ENCODE measurements at places on chromosomes 4 and X. TPM values are rescaled to one million over a fixed set of nuclear protein-coding genes. Genes with fewer than 3 reads are reported as not detected.

DNA sequence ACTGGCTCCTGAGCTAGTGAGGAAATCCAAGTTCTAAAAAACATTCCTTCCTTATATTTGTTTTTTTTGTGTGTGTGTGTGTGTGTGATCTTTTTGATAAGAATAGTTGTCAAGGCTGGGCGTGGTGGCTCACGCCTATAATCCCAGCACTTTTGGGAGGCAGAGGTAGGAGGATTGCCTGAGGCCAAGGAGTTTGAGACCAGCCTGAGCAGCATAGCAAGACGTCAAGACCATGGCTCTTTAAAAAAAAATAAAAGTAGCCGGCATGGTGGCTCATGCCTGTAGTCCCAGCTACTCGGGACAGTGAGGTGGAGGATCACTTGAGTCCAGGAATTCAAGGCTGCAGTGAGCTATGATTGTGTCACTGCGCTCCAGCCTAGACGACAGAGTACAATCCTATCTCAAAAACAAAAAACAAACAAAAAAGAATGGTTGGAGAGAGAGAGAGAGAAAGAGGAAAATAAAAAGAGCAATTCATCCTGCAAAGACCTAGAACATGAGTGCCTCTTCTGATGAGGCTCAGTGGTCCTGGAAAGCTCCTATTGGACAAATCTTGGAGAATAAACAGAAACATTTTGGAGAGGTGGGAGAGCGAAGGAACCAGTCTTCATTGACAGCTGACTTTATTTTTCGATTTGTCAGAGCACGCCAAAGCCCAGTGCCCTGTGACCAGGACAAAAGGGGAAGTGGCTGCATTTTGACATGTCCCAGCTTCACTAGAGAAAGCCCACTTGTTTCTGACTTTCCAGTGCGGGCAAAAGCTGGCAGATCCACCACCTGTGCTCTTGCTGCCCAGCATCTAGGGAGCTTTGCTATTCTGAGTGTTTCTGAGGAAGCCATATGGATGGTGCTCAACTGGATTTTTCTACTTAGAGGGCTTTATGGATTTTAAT lies 244.7 kb downstream of the PALLD start:
- peaks cover 81% of the 10 kb centered on the region for H3K4me1 ChIP-seq
- no peaks in the 10 kb centered on the region for H3K27me3 ChIP-seq
- DNase-seq: no peak
- no peak overlapping the region for H3K4me3 ChIP-seq

DNA sequence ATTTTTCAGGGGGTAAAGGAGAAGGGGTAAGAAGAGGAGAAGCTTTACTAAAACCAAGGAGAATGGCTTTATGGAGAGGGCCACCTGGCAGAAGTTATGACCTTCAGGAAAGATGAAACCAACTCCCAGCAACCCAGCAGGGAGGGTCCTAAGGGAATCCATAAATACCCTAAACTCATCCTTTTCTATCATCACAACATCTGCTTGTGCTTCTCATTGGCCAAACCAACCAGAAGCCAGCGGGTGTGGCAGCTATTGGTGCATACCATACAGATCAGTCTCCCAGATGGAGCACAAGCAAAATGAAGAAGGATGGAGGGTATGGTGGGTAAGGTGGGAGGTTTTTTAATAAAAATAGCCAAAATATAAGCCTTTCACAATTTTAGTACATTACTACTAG lies 58.5 kb upstream of the ARSJ start:
- no peaks in the 10 kb centered on the region for H3K27me3 ChIP-seq
- H3K4me3 ChIP-seq: no peak overlapping the region
- no peaks in the 10 kb centered on the region for H3K4me1 ChIP-seq
- H3K27ac ChIP-seq: no peak overlapping the region

DNA sequence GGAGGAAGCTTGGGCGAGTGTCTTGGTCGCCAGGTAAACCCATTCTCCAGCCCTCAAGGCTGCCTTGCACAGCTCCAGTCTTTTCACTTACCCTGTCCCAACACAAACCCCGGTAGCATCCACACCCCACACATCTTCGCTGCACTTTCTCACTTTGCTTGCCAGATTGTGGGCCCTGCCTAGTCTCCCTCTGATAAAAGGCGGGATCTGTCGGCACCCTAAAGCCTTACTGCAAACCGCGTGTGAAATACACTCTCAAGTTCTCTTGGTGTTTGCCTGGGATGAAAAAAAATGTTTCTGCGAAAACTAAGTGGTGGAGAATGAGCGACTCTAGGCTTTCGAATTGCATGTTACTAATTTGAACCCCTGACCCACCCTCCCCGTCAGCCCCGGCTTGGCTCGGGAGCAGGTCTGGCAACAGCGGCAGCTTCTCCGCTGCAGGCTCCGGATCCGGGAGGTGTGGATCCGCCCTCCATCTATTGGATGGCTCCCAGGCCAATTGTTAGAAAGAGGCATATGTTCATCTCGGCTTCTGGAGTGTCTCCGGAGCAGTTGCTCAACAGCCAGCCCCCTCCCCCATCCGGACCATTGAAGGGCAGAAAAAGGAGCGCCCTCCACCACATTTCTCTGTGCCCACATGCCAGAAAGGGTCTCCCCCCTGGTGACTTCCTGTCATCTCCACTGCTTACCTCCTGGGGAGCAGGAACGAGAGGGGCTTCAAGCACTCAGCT lies 3.0 kb upstream of the CITED1 start:
- no peak overlapping the region for H3K27ac ChIP-seq
- H3K4me3 ChIP-seq: peak overlapping the region; percentile 64
- DNase-seq: no peak
- peaks cover 19% of the 10 kb centered on the region for H3K27me3 ChIP-seq

- no peaks in the 10 kb centered on the region for H3K36me3 ChIP-seq
- no peak overlapping the region for H3K27ac ChIP-seq
- H3K4me3 ChIP-seq: no peak overlapping the region
- peaks cover 12% of the 10 kb centered on the region for H3K4me1 ChIP-seq
- H3K27me3 ChIP-seq: peaks cover 6% of the 10 kb centered on the region
- DNase-seq: no peak
Observed at GRCh38 chr4:188279184-188279583, 139.9 kb downstream of the TRIML1 start.

Gene XAGE2
- total RNA-seq: not detected

Gene BRS3
- total RNA-seq: not detected
